ENCODE measurements at places on chromosomes 1 and 21. TPM values are rescaled to one million over a fixed set of nuclear protein-coding genes. Genes with fewer than 3 reads are reported as not detected.

DNA sequence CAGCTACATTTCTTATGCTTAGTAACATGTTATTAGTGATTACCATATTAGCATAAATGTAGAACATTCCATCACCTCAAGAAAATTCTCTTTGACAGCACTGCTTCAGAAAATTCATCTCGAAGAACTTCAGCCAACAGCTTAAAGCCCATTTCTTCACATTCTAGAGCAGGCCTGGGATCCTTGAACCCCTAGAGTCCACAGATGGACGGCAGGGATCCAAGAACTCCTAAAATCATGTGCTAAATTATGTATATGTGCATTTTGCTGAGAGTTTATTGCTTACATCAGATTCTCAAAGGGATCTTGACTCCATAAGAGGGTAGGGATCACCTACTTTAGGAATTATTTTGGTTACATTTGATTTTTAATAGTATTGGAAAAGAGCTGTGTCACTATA lies 76.2 kb upstream of the TEKT2 start:
- no peak overlapping the region for H3K27ac ChIP-seq
- no peak overlapping the region for H3K4me3 ChIP-seq

DNA sequence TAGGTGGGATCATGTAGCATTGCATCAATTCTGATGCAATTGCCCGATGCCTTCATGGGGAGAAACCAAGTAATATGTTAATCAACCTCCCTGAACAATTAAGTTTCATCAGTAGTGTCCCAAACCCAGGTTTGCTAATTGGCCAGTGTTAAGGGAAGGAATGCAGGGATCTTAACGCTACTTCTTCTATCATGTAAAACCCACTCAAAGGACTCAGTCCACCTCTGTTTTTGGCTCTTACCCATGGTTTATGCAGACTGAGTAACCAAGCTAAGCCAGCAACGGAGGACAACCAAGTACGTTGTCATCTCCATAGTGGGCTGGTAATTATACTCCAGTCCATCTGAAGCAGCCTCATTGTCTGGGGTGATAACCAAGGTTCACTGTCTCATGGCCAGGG lies 203.0 kb upstream of the FMN2 start:
- H3K27me3 ChIP-seq = no peaks in the 10 kb centered on the region
- H3K36me3 ChIP-seq = no peaks in the 10 kb centered on the region
- no peak overlapping the region for H3K27ac ChIP-seq
- H3K4me3 ChIP-seq = no peak overlapping the region

Gene WDR64
- 4.3 TPM for total RNA-seq

Gene CREG1
- total RNA-seq = 215 TPM

GRCh38 chr1:28392027-28392652 lies 22.6 kb downstream of the PHACTR4 start:
- no peaks in the 10 kb centered on the region for H3K36me3 ChIP-seq
- no peak overlapping the region for H3K4me3 ChIP-seq
- H3K27ac ChIP-seq = no peak overlapping the region
- H3K27me3 ChIP-seq = no peaks in the 10 kb centered on the region
- H3K4me1 ChIP-seq = no peaks in the 10 kb centered on the region

Gene ATP1A4
- total RNA-seq = 23.0 TPM

Gene KRTAP21-3
- total RNA-seq = not detected

Gene IFT25
- total RNA-seq = 28.1 TPM

Gene TENT5C
- total RNA-seq = 67.3 TPM

Gene THEM5
- total RNA-seq = not detected

- no peak overlapping the region for H3K27ac ChIP-seq
- H3K4me1 ChIP-seq = peaks cover 17% of the 10 kb centered on the region
- H3K4me3 ChIP-seq = no peak overlapping the region
- no peaks in the 10 kb centered on the region for H3K27me3 ChIP-seq
- DNase-seq = no peak
These were observed 41.9 kb upstream of the CNTN2 start for GRCh38 chr1:205001162-205001561.

DNA sequence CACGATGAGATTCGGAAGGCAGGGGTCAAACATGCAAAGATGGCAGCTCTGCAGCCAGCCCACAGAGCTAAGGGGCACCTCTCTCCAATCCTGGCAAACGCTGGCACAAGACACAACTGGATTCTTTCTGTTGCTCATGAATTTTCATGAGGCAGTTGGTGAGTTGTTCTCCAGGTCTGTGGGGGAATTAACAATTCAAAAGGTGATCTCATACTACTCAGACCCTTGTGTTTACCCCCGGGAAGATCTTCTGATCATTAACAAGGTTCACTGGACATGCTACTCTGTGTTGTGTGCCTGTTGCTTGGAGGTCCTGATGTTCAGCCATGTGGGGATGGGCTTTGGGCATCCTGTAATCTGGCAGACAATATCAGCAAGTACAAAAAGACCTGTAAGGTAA lies 128.9 kb downstream of the HHAT start:
- H3K27me3 ChIP-seq = no peaks in the 10 kb centered on the region
- no peaks in the 10 kb centered on the region for H3K4me1 ChIP-seq
- H3K36me3 ChIP-seq = no peaks in the 10 kb centered on the region
- H3K27ac ChIP-seq = no peak overlapping the region
- DNase-seq = no peak
- H3K4me3 ChIP-seq = no peak overlapping the region

Gene ZMYM4
- total RNA-seq = 63.5 TPM

GRCh38 chr1:200891774-200892157 lies 2.9 kb upstream of the INAVA start:
- H3K4me3 ChIP-seq = peak overlapping the region; percentile 29
- H3K27ac ChIP-seq = peak overlapping the region; percentile 34
- no peaks in the 10 kb centered on the region for H3K36me3 ChIP-seq
- DNase-seq = no peak
- H3K4me1 ChIP-seq = peaks cover 17% of the 10 kb centered on the region
- no peaks in the 10 kb centered on the region for H3K27me3 ChIP-seq

DNA sequence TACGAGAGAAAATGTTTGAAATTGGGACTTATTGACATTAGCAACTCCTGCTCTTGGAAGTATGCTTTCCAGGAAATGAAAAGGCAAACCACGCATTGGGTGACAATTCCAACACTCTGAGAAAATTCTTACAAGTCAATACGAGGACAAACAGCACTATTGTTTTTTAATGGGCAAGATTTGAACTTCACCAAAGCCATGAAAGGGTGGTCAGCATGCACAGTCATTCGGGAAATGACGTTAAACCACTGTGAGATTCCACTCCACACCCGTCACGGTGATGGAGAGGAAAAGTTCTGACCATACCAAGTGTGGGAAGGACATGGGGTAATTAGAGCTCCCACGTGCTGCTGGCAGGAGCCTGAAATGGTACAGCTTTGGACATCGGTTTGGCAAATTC lies 12.2 kb upstream of the PRXL2B start:
- H3K4me1 ChIP-seq = no peaks in the 10 kb centered on the region
- DNase-seq = no peak
- no peak overlapping the region for H3K4me3 ChIP-seq
- H3K27ac ChIP-seq = no peak overlapping the region
- no peaks in the 10 kb centered on the region for H3K36me3 ChIP-seq

Gene DOCK7
- total RNA-seq = 94.3 TPM

Gene CD1E
- 1.3 TPM for total RNA-seq

DNA sequence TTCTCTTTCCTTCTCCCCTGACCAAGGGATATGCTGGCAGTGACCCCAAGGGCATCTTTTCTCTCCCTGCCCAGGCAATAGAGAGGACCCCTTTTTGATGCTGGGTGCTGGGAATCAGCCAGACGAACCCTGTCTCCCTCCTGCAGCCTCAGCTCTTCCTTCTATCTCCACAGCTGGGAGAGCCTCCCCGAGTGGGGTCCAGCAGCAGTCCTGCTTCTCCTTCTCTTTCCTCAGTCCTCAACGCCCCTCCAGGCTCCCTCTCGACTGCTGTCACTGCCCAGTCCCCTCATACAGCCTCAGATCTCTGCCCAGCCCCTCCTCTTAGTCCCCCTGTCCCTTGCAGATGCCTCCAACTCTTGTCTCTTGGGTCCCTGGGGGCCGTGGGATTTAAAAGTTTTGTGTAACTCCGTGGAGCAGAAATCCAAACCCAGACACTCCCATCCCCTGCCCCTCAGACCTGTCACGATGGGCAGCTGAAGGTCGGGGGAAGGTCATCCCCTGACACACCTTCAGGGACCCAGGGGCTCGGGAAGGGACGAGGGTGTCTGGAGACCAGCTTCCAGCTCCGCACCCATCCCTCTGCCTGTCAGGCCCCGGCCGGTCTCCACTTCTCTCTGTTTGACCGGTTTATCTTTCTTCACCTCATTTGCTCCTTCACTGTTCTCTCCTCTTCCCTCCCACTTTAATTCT lies 5.8 kb upstream of the ETV3L start:
- DNase-seq = no peak
- no peak overlapping the region for H3K27ac ChIP-seq
- no peaks in the 10 kb centered on the region for H3K27me3 ChIP-seq
- H3K36me3 ChIP-seq = no peaks in the 10 kb centered on the region
